PC-9 (cell line): ENCODE measurements at places on chromosomes 7 and 10.
A peak's percentile ranks its signal among the peaks of the same experiment; 100 is the strongest.

DNA sequence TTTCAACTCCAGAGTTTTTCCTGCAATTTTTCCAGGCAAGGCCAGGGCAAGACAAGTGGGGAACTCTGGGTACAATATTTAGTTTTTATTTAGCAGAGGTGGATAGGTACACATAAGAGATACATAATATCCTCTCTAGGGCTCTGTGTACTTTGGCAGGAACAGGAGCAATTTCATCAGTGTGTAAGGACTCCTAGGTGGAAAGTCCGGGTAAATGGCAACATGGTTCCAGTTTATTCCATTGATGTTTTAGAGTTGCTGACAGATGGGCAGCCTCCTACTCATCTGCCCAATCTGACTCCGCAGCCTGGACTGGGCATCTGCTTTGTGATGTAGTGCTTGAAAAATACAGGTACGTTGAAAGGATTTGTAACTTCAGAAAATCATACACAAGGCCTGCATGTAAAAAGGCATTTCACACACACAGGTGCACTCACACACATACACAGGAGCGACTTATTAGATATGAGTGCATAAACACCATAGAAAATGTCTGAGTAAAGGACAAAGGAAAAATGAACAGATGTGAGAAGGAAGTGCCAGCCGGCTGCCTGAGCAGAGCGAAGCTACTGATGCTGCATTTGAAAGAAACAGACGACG, 5.7 kb downstream of the PON1 start:
- no peaks in the 10 kb centered on the region for H3K27me3 ChIP-seq
- DNase-seq: no peak
- no peak overlapping the region for H3K27ac ChIP-seq
- H3K36me3 ChIP-seq: no peaks in the 10 kb centered on the region

- no peak for DNase-seq
- H3K4me1 ChIP-seq: peaks cover 14% of the 10 kb centered on the region
- no peak overlapping the region for H3K27ac ChIP-seq
- H3K36me3 ChIP-seq: 0 out of 2 replicates have a peak, but pooled peaks cover 11% of the 10 kb centered on the region
- H3K4me3 ChIP-seq: no peak overlapping the region
- H3K27me3 ChIP-seq: no peaks in the 10 kb centered on the region
These were observed 105.2 kb downstream of the GSAP start for GRCh38 chr7:77310982-77311381.

GRCh38 chr10:17003651-17004286, 125.8 kb downstream of the CUBN start:
- DNase-seq: no peak
- H3K4me3 ChIP-seq: no peak overlapping the region
- no peak overlapping the region for H3K27ac ChIP-seq
- H3K27me3 ChIP-seq: no peaks in the 10 kb centered on the region
- no peaks in the 10 kb centered on the region for H3K36me3 ChIP-seq

DNA sequence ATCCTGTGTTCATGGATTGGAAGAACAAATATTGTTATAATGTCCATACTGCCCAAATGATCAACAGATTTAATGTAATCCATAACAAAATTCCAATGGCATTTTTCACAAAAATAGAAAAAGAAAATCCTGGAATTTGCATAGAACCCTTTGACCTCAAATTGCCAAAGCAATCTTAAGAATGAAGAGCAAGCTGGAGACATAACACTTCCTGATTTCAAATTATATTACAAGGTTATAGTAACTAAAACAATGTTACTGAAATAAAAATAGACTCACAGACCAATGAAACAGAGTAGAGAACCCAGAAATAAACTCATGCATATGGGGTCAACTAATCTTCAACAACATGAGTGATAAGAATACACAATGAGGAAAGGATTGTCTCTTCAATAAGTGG, 302.5 kb downstream of the PHTF2 start:
- no peaks in the 10 kb centered on the region for H3K27me3 ChIP-seq
- H3K4me3 ChIP-seq: no peak overlapping the region
- DNase-seq: no peak
- H3K4me1 ChIP-seq: no peaks in the 10 kb centered on the region
- no peaks in the 10 kb centered on the region for H3K36me3 ChIP-seq

GRCh38 chr10:100364735-100365391, 17.8 kb downstream of the SCD start:
- peaks cover 53% of the 10 kb centered on the region for H3K4me1 ChIP-seq
- peak; percentile 94 for DNase-seq
- no peak overlapping the region for H3K4me3 ChIP-seq
- peak overlapping the region; percentile 70 for H3K27ac ChIP-seq

DNA sequence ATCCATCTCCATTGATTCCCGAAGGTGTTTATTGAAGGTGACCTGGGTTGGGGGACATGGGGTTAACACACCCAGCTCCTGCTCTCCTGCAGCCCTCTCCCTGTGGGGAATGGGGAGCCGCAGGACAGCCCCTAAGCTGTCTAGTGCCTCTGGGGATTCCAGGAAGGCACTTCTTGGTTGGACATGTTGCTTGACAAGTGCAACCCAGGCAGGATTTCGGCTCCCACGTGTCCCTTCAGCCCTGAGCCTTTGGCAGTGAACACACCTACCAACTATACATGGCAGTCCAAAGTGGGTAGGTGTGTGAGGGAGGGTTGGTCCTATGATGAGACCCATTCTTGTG, 43.9 kb downstream of the DOCK1 start:
- H3K27ac ChIP-seq: no peak overlapping the region
- no peaks in the 10 kb centered on the region for H3K27me3 ChIP-seq
- H3K4me1 ChIP-seq: no peaks in the 10 kb centered on the region
- H3K4me3 ChIP-seq: no peak overlapping the region
- DNase-seq: no peak

DNA sequence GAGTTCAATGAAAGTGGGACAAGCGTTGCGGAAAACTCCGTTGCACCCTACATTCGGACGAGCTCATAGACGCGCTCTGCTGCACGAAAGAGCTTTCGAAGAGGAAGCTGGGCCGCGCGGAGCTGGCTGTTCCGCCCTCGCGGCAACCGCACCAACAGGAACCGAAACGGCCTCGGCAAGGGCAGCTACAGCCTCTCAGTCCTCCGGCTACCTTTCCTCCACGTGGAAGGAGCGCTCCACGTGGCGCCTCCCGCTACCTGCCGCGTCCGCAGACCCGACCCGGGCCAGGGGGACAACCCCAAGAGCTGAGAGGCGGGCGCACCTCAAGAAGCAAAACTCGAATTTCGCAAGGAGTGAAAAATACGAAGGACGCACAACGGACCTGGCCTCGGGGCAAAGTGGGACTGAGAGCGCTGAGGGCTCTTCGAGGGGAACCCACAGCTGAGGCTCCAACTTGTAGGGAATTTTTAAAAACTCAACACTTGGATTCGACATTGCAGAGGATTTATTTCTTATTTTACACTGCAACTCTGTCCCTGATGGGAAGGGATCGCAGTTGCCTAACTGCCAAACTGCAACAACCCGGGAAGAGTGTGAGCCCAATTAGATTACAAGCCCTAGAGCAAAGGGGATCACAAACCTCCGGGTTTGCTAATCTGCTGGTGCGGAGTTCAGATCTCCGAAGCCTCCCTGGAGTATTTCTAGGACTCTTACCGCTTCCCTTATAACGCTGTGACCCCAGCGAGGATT, 1.4 kb downstream of the HPSE2 start:
- H3K27ac ChIP-seq: no peak overlapping the region
- no peaks in the 10 kb centered on the region for H3K36me3 ChIP-seq
- H3K27me3 ChIP-seq: peaks cover 45% of the 10 kb centered on the region
- H3K4me1 ChIP-seq: no peaks in the 10 kb centered on the region
- DNase-seq: no peak

- H3K4me1 ChIP-seq: no peaks in the 10 kb centered on the region
- no peak for DNase-seq
- H3K27ac ChIP-seq: no peak overlapping the region
- H3K27me3 ChIP-seq: peaks cover 29% of the 10 kb centered on the region
- no peak overlapping the region for H3K4me3 ChIP-seq
These were observed 188.1 kb downstream of the SDHAF3 start for GRCh38 chr7:97305589-97305988.

DNA sequence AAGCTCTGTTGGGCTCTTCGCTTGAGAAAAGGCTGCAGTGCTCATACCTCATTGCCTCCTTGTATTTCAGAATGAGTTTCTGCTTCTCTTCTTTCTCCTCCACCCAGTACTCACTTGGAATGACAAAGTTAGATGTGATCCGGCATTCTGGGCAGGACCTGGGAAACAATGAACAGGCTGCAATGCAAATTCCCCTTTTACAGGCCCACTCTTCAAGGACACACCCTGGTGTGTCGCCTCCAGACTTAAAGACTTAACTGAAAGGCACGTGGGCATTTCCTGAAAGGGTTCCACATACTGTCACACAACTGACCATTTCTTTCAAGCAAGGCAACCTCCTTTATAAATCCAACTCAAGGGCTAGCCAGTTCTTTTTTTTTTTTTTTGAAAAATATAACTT, 23.6 kb downstream of the MKRN1 start:
- H3K27me3 ChIP-seq: no peaks in the 10 kb centered on the region
- no peak overlapping the region for H3K27ac ChIP-seq
- no peak overlapping the region for H3K4me3 ChIP-seq
- peaks cover 50% of the 10 kb centered on the region for H3K36me3 ChIP-seq
- DNase-seq: no peak
- no peaks in the 10 kb centered on the region for H3K4me1 ChIP-seq

GRCh38 chr7:582931-583330, 63.3 kb upstream of the PDGFA start:
- no peaks in the 10 kb centered on the region for H3K4me1 ChIP-seq
- H3K27me3 ChIP-seq: no peaks in the 10 kb centered on the region
- no peaks in the 10 kb centered on the region for H3K36me3 ChIP-seq
- no peak overlapping the region for H3K4me3 ChIP-seq
- H3K27ac ChIP-seq: no peak overlapping the region

DNA sequence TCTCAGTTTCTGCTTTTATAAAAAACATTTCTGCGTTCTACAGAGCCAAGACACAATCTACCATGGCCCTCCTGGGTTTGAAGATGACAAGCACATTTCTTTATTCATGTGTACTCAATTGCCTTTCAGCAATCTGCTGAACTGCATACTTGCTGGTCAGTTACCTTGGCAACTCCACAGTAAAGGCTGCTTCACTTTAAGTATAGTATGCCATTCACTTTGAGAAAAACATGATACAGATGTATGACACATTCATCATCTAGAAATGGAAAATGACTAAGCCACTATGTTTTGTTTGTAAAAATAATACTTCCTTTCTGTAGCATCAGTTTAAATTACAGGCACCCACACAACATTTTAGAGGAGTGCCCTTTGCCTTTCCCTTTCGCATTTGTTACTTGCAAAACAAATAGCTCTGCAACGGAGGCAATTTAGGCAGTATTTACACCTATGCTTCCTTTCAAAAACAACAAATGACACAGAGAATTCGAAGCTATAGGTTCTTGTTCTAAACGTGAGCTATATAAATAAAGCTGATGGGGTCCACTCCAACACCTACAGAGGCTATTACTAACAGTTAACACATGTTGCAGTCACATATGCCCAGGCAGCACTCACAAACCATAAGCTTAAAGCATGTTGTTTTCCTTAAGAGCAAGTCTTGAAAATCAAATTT, 23.5 kb downstream of the SGCE start:
- no peak overlapping the region for H3K27ac ChIP-seq
- no peaks in the 10 kb centered on the region for H3K27me3 ChIP-seq
- DNase-seq: peak; percentile 55
- no peaks in the 10 kb centered on the region for H3K36me3 ChIP-seq
- no peak overlapping the region for H3K4me3 ChIP-seq

DNA sequence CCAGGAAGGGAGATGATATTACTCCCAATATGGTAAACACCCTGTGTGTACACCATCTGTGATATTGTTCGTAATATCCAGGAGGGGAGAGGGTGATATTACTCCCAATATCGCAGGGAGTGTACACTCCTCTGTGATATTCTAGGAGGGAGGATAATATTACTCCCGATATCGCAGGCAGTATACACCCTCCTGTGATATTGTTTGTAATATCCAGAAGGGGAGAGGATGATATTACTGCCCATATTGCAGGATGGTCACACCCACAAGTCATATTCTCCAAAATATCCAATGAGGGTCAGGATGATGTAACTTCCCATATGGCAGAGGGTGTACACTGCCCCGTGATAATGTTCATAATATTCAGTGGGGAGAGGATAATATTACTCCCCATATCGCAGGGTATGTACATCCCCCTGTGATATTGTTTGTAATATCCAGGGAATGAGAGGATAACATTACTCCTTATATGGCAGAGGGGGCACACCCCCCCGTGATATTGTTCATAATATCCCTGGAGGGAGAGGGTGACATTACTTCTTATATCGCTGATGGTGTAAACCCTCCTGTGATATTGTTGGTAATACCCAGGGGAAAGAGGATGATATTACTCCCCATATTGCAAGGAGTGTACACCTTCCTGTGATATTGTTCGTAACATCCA, 17.1 kb downstream of the AZGP1 start:
- H3K4me1 ChIP-seq: peaks cover 12% of the 10 kb centered on the region
- no peak overlapping the region for H3K27ac ChIP-seq
- no peaks in the 10 kb centered on the region for H3K36me3 ChIP-seq
- no peak overlapping the region for H3K4me3 ChIP-seq
- H3K27me3 ChIP-seq: peaks cover 53% of the 10 kb centered on the region

DNA sequence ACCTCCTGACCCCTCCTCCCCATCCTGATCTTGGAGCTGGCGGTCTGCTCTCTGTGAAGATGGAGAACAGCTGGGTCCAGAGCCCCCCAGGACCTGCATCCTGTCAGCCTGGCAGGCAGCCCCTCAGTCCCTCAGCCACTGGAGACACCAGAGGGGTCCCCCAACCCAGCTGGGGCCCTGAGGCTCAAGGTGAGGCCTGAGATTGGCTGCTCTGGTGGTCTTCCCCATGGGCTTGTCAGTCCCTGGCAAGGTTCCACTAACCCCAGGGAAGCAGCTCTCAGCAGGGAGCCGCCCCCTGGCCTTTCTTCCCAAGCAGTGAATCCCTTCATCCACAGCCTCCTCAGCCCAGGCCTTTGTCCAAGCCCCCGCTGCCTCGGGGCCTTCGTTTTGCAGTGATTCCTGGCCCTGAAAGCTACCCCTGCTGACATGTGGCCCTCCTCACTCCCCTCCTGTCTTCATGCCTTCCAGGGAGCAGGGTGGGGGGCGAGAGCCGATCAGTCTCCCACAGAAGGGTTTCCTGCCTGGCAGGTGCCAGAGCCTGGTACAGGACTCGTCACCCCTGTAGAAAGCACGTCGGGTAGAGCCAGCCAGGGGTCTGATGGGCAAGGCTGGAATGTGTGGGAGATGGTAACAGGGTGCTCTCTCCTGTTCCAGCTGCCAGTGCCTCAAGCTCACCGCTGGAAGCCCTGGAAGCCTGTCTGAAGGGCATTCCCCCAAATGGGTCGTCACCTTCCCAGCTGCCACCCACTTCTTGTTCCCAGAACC, 48.5 kb downstream of the ZNF467 start:
- DNase-seq: peak; percentile 12
- H3K27ac ChIP-seq: no peak overlapping the region
- H3K27me3 ChIP-seq: no peaks in the 10 kb centered on the region
- H3K36me3 ChIP-seq: no peaks in the 10 kb centered on the region

- no peaks in the 10 kb centered on the region for H3K27me3 ChIP-seq
- no peaks in the 10 kb centered on the region for H3K36me3 ChIP-seq
- H3K4me1 ChIP-seq: no peaks in the 10 kb centered on the region
- no peak for DNase-seq
These were observed 363.7 kb downstream of the BMPER start for GRCh38 chr7:34269084-34269483.
